Stimulated activated CD8-positive, alpha-beta memory T cell treated with anti-CD3 and anti-CD28 coated beads, Interleukin-7, amount 100 ng/mL, for 1 hour (primary cell): ENCODE measurements at places on chromosomes 2 and 18.

- no peak for DNase-seq
Measured at GRCh38 chr2:140275427-140275826, 1495.2 kb upstream of the NXPH2 start.

- DNase-seq = no peak
Measured at GRCh38 chr2:28247290-28247689, 145.4 kb upstream of the FOSL2 start.

DNA sequence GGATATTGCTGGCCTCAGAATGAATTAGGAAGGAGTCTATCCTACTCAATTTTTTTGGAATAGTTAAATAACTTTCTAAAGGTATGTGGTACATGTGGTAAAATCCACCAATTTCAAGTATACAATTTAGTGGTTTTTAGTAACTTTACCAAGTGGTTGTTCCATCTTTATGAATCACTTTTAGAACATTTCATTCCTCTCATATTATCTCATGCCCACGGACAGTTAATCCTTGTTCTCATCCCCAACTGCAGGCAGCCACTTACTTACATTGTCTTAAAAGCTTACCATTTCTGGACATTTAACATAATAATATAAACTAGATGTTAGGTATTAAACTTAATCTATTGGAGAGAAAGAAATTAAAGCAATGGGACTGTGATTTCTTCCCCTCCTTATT, 146.3 kb upstream of the ZC3H15 start:
- no peak for DNase-seq

- DNase-seq = no peak
Measured at GRCh38 chr18:53503914-53504441, 720.5 kb downstream of the MBD2 start.

- no peak for DNase-seq
Measured at GRCh38 chr2:44242904-44243303, 32.4 kb upstream of the SLC3A1 start.

DNA sequence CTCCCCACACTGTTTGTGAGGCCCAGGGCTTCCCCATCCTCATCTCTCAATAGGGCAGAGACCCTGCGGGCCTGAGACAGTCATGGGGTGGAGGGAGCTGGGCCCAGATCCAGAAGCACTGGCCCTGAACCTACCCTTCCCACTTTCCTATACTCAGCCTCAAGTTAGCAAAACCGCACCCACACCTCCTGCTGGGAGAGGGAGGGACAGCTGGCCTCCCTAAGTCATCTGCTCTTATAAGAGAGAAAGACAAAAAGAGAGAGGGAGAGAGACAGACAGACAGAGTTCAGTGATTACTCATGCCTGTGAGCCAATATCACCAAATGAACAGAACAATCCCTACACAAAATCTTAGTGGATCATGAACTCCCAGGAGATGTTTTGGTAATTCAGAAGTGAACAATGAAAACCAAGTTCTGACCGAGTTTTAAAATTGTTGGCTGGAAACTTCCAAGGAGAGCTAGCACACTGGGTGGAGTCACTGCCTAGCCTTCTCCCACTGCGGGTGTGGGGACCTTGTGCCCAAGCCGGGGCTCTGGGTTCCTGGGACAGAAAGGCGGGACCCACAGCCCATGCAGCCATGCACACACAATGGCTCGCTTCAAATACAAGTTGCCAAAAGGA, 130.5 kb downstream of the PXDN start:
- no peak for DNase-seq

- no peak for DNase-seq
Measured at GRCh38 chr2:147572622-147573021, 272.2 kb upstream of the ACVR2A start.

- DNase-seq = no peak
Measured at GRCh38 chr2:40859617-40860016, 407.7 kb upstream of the SLC8A1 start.

DNA sequence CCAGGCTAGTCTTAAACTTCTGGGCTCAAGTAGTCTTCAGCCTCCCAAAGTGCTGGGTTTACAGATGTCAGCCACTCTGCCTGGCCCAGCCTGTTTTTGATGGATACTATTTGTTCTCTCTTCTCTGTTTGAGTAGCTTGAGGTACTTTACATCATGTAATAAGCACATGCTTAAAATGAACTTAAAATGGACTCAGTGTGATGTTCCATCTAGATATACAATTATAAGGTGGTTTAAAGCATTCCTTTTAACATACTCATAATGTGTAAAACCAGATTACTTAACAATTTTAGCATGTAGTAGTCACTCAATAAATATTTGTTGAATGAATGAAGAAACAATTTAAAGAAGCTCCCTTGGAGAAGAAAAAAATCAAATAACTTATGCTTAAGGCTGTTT, 9.6 kb downstream of the PTPRM start:
- no peak for DNase-seq
